Hematopoietic multipotent progenitor cell treated with erythropoietin and hydrocortisone succinate and interleukin-3 and kit ligand, for 6 days (in vitro differentiated cells): ENCODE measurements at places on chromosomes 12 and 14.

DNA sequence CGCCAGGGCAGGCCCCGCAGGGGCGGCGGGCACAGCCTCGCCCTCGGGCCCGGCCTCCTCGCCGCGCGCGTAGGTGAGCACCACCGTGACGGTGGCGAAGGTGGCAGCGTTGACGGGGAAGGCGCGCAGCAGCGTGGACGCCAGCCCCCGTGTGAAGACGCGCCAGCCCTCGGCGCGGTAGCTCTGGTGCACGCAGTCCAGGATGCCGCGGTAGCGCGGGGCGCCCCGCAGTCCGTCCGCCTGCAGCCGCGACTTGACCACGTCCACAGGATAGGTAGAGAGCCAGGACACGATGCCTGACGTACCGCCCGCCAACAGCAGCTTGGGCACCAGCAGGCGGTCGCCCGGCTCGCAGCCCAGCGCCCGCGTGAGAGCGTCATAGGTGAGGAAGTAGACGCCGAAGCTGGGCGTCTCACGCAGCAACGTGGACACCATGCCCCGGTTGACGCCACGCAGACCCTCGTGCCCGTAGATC lies 13.9 kb downstream of the SLC25A29 start:
- DNase-seq: no peak

GRCh38 chr12:6891646-6892001 lies 13.0 kb upstream of the LRRC23 start:
- no peak for DNase-seq

DNA sequence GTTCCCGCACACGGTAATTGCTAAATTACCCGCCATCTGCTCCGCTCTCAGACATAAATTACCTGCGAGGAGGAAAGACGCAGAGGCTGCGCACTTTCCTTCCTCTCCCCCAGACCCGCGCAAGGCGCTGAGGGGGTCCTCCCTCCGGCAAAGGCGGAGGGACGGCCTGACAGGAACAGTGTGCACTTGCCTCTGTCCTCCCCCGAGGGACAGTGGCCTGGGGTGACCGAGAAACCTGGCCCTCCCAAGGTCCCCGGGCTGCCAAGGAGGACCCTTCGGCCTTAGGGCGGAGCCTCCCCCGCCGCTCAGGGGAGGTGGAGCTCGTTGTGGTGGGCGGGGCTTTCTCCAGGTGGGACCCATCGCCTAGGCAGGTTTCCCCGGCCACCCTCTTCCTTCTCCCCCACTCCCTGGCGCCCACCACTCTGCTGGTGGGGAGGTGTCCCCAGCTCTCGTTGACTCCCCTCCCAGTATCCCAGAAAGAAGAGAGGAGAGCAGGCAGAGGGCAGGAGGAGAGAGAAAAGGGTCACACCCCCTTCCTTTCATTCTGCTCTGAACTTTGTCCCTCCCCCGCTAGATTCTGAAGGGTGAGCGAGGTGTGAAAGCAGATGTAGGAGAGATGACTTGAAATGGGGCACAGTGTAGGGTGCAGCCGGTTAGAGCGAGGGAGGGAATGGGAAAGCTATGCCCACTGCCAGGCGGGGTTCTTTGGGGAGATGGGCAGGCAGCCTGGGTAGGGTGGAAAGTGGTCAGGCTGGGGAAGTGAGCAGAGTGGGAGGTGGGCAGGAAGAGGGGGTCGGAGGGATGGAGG lies 11.4 kb upstream of the CALCOCO1 start:
- no peak for DNase-seq

GRCh38 chr14:21043974-21044618 lies 1.9 kb downstream of the RNASE7 start:
- peak; percentile 86 for DNase-seq

- no peak for DNase-seq
Observed at GRCh38 chr14:104517426-104517825, 62.1 kb upstream of the C14orf180 start.

DNA sequence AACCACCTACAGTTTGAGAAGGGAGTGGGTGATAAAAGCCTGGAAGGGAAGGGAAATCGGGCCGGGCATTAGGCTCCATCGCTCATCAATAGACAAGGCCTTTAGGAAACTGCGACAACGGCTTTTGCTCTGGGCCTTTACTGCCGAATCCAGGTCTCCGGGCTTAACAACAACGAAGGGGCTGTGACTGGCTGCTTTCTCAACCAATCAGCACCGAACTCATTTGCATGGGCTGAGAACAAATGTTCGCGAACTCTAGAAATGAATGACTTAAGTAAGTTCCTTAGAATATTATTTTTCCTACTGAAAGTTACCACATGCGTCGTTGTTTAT lies 261 bp upstream of the RNU7-1 start:
- peak; percentile 98 for DNase-seq

DNA sequence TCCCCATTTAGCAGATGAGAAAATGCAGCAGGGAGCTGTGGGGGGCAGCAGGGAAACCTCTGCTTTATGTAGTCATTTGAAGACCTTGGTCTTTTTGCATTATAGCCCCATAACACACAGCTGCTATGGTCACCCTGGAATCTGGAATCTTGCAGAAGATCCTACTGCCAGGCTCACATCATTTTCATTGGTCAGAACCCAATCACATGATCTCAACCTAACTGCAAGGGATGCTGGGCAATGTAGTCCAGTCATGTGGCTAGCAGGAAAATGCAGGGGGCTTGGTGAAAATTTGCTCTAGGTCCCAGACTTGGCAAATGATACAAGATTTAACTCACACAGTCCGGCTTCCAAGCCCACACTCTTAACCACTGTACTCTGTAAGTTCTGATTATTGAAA lies 1028.7 kb downstream of the AACS start:
- DNase-seq: no peak

DNA sequence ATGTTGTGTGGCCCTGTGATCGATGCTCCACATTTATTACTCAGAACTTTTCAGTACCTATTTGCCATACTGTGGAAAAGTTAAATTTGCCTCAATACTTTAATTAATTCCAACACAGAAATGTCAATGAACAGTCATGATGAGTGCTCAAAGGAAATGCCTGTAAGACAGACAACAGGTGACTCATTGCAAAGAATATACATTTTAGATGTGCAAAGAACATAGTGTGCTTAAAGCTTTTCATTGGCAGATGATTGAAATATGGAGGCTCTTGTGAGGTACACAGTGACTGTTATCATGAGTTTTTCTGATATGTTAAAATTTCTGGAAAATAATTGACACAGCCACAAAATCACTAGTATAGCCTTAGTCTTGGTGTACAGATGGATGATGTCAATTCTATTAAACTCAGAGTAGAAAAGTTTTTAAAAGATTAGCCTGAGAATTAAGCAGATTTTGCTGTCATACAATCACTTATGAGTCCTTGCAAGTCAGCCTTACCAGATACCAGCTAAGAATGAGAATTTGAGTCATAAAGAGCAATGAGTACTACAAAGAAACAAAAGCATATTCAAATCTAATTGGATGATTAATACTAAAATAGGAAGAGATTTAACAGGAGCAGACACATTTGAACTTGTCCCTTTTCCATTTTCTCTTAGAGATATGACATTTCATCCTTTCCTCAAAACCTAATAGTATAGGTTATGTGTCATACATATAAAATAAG lies 544.1 kb downstream of the KCNH5 start:
- DNase-seq: no peak

- no peak for DNase-seq
Observed at GRCh38 chr12:14751986-14752385, 51.3 kb downstream of the WBP11 start.

DNA sequence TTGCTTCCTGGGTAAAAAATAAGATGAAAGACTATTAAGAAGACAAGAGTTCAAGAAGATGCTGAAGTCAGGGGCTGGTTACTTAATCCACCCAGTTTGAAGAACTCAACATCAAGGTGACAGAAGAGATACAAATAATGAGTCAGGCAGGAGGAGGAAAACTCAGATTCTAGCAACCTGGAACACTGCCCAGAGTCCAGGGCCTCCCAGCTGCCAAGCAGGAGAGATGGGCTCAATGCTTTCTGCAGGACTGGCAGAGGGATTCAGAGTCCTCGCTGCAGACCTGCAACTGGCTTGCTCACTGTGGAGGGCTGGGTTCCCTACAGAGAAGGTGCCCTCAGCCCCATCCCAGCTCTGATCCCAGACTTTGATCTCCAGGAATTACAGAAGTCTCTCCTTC lies 28.6 kb upstream of the CEBPE start:
- DNase-seq: no peak

DNA sequence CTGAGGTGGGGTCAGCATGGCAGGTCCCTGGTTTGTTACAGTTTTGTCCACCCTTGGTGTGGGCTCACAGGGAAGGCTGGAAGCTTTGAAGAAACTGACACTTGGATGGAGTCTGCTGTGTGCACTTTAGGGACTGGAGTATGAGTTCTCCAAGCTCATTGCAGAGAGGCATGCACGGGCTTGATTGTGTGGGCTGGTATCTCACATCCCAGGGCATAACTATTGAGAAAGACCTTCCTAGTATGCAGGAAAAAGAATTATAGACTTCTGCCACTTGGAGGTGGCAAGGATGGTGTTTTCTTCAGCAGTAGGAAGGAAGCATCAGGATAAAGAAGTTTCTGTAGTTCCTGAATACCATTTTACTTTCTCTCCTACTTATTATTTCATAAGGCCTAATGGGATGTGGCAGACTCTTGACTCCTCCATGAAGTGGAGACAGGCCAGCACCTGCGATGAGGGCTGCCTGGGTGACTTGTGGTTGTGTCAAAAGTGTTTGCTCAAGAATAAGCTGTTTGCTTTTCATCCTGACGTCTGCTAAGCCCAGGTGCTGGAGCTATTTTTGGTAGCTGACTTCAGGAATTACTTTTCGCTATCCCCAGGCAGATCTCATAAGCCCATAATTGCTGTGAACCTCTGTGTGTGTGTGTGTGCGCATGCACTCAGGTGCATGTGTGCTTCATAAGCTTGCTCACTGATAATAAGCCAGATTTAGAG lies 125.8 kb downstream of the KTN1 start:
- DNase-seq: no peak

DNA sequence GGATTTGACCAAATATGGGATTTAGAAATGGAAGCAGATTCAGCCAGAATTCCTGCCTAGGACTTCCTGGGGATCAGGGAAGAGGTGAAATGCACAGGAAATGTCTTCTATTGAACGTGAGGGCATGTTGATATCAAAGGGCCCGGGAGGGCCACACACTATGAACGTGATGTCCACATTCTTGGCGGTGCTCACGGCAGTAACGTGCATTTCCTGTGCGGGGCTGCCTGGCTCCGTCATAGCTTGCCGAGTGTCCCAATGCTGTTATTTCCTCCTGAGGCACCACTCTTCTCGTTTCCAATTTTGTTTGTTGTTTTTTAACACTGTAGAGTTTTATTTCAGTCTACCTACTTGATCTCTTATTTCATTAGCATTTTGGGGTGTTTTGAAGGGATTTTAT lies 67.3 kb downstream of the ZNF664 start:
- no peak for DNase-seq

- no peak for DNase-seq
Observed at GRCh38 chr12:114779186-114779585, 95.2 kb upstream of the TBX3 start.

DNA sequence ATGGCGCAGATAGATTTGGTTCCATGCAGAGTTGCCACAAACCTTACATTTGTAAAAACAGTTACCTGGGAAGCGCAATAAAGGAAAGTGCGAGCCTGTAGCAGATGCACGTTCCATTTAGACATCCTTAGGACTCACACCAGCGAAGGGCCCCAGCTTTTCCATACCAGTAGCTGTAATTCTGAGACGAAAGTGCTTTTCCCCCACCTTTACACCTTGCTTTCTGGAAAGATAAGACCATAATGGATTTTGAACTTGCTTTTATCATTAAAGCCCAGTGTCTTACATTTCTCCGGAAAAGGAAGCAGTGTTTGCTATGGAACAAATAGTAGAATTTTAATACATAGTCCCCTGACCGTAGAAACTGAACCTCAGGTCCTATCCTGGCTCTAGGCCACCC lies 616 bp upstream of the CCDC77 start:
- DNase-seq: no peak

GRCh38 chr12:87280356-87280755 lies 748.8 kb downstream of the C12orf50 start:
- peak; percentile 19 for DNase-seq

DNA sequence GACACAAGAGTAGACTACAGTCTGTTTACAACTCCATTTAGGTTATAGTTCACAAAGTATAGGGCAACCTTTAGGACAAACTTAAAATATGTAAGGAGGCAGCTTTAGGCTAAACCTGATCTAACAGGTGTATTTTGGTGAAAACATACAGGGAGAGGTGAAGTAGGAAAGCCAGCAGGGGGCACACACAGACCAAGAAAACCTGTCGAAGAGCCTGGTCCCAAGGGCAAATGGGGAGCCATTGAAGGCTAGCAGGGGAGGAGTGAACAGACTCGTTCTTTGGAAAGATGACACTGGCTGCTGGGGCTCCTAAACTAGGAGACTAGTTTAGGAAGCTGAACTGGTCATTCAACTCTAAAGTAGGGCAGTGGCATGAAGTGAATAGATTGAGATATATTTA lies 138.8 kb upstream of the WSCD2 start:
- DNase-seq: peak; percentile 63

GRCh38 chr14:57725399-57726077 lies 140.4 kb downstream of the SLC35F4 start:
- DNase-seq: no peak

DNA sequence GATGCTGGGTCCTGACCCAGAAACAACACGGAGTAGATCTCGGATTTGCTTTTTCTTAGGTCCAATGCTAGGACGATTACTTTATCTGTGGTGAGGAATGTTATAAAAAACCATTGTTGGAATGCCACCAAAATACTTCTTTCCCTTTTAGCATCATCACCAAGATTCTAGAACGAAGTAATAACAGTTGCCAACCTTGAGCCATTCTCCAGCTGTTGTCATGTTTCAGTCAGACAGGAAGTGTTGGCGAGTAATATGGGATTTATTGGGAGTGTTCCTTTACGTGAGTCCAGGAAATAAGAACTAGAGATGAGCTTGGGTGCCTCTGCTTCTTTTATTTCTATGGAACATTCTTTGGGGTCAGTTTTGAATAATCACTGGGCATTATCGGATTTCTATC lies 892.9 kb downstream of the DIO2 start:
- DNase-seq: no peak

DNA sequence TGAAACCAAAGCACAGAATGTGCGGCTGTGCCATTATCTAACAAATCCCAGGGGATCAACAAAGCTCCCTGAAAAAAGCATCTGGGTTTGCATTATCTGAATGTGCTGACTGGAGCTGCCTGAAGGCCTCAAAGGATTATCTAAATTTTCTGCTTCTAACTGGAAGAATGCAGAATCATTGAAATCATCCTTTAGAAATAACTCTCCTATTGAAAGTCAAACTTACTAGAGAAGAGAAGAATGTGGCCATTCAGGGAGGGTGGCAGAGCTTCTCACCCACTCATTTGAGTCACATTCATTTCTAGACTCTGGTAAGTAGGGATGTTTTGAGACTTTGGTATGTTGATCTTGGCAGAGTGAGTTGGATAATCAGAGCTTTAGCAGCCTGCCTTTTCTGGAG lies 220.6 kb upstream of the RGS6 start:
- DNase-seq: no peak

GRCh38 chr12:24921251-24922038 lies 27.5 kb downstream of the BCAT1 start:
- no peak for DNase-seq
